ENCODE measurements at places on chromosomes 6 and 20. TPM values are rescaled to one million over a fixed set of nuclear protein-coding genes. Genes with fewer than 3 reads are reported as not detected.

OXT gene
- total RNA-seq = not detected

ENPP5 gene
- total RNA-seq = not detected

CCN2 gene
- not detected for total RNA-seq

MUC21 gene
- not detected for total RNA-seq

SLC17A3 gene
- total RNA-seq = 0.55 TPM

DNA sequence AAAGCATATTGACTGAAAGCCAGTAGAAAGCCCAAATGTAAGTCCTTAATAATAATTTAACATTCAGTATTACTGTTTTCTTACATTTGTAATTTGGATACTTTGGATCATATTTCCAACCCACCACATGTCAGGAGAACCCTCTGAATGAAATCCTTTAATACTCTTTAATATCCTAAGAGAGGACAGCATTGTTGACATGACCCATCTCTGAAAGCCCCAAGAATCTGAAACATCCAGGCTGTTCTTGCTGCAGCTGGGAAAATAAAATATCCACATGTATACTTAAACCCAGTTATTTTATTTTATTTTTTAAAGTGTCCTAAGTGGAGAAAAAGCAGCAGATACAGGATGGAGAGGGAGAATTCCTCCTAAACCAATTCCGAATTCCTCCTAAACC is 130.8 kb upstream of the RIPOR2 start:
- DNase-seq = no peak

DNA sequence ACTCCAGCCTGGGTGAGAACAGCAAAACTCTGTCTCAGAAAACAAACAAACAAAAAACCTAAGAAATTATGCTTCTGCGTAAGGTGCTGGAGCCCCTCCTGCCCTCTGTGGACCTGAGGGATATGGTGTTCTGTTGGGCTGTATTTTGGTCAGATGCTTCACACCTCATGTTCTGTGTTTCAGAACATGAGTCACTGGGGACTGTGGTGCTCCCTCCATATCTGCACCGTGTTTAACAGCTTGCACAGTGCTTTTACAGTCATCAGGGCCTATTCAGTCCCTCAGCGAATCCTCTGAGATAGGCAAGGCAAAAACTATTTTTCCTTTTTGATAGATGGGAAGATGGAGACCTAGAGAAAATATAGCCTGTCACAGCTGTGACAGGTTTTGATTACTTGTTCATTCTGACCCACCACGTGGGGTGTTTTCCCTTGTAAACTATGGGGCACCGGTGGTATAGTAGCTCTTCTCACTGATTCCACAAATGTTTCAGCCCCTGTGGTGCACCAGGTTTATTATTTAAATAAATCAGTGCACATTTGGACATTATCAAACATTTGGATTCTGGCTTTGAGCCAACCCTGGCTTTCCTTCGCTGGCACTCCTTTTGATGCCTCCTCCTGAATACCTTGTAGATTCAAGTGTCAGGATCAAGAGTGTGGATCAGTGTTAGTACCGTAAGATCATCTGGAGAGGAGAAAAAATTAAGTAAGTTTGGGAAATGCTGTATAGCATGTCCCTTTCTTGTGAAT is 9.6 kb downstream of the TTPAL start:
- no peak for DNase-seq

GRCh38 chr20:38298768-38299288 is 5.1 kb upstream of the BPI start:
- no peak for DNase-seq

GRCh38 chr6:21751608-21752007 is 158.1 kb downstream of the SOX4 start:
- no peak for DNase-seq

GRCh38 chr20:25257756-25258475 is 10.0 kb downstream of the PYGB start:
- no peak for DNase-seq

- DNase-seq = no peak
These were observed 53.1 kb upstream of the EIF2S2 start for GRCh38 chr20:34165018-34165619.

DNA sequence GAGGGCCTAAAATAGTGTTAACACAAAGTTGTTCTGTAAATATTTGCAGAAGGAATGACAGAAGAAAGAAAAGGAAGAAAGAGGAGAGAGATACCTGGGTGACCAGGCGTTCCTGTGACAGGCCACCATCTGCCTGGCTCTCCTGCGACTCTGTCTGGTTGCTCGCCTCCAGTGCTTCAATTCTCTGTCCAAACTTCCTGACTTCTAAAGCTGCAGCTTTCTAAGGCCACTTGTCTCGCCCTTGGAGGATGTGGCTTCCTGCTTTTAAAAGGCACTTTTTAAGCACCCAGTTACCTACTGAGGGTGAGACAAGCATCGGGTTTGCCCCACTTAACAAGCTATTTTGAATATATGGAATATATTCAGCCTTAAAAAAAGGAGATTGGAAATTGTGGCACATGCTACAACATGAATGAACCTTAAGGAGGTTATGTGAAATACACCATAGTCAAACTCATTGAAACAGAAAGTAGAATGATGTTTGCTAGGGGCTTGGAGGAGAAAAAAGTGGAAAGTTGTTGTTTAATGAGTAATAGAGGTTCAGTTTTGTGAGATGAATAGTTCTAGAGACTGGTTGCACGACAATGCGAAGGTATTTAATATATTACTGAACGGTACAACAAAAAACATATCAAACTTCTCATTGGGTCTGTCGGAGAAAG is 32.8 kb downstream of the VIP start:
- no peak for DNase-seq

DNA sequence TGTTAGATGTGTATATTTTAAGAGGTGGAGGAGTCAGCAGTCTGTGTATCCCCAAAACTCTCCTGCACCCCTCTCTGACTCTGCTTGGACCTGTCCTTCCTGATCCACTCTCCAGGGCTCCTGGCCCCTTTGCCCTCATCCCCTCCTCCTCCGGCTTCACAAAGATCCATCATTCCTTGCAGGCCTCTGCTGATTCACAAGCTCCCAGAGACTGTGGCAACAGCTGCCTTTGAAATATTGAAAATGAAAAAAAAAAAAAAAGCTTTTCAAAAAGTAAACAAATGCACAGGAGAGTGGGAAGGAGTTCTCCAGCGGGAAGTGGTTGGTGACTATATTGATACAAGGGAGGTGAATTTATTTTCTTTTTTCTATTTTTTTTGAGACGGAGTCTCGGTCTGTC is 330.2 kb upstream of the SULF2 start:
- no peak for DNase-seq
